ENCODE measurements at places on chromosomes 5 and 9.

DNA sequence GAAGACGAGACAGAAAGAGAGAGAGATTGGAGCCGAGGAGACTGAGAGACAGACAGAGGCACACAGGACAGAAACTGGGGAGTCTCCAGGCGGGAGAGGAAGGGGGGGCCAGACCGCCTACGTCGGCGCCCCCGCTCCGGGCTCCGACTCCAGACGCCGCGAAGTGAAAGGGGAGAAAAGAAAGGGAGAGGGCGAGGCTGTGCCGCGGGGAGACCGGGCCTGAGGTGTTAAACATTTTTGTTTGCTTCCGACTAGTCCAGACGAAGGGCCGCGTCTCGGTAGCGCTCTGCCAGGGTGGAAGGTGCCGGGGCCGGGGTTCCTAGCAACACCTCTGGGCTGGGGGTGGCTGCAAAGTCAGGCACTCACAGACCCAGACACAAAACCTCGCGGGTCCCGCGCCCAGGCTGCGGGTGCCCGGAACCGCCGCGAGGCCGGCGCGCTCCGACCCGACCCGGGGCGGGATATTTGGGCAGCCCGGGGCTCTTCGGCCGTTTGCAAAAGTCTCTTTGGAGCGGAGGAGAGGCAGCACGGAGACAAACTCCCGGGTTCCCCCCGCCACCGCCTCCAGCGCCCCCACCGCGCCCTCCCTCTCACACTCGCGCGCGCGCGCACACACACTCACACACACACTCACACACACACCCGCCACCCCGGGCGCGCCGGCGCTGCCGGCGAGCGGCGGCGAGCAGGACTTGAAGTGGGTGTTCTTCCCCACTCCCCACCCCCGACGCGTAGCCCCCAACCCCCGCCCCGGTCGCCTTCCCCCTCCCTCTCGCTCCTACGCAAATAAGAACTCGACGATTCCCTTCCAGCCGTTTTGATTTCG is 626 bp upstream of the FST start:
- no peak for DNase-seq

- DNase-seq, result no peak
Measured at GRCh38 chr5:1324719-1325190, 20.1 kb downstream of the CLPTM1L start.

DNA sequence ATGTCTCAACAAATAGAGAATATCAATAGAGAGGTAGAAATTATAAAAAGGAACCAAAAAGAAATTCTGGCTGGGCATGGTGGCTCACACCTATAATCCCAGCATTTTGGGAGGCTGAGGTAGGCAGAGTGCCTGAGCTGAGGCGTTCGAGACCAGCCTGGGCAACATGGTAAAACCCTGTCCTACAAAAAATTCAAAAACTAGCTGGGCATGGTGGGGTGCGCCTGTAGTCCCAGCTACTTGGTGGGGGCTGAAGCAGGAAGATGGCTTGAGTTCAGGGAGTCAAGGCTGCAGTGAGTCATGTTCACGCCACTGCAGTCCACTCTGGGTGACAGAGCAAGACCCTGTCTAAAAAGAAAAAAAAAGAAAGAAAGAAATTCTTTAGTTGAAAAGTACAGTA is 24.9 kb downstream of the IPPK start:
- no peak for DNase-seq

DNA sequence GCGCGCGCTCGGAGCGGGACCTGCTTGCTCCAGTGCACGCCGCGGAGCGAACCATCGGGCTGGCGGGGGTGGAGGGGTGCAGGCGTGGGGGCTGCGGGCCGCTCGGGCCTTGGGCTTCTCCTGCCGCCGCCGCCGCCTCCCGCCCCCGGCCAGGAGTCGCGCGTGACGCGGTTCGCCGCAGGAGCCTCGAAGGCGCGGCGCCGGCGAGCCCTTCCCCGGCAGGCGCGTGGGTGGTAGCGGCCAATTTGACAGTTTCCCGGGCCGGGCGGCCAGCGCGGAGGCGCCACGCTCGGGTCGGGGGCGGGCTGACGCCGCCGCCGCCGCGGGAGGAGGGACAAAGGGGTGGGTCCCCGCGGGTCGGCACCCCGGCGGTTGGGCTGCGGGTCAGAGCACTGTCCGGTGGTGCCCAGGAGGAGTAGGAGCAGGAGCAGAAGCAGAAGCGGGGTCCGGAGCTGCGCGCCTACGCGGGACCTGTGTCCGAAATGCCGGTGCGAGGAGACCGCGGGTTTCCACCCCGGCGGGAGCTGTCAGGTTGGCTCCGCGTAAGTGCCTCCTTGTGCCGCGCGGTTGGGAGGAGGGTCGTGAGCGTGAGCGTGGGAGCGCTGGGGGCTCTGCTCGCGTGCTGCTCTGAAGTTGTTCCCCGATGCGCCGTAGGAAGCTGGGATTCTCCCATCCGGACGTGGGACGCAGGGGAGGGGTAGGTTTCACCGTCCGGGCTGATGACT is at the start of gene TJP2:
TSS of gene TJP2 (plus strand) at position 387 of the 725 bp plus-strand sequence. CDS start at position 483, 96 bp downstream.
- no peak for DNase-seq

DNA sequence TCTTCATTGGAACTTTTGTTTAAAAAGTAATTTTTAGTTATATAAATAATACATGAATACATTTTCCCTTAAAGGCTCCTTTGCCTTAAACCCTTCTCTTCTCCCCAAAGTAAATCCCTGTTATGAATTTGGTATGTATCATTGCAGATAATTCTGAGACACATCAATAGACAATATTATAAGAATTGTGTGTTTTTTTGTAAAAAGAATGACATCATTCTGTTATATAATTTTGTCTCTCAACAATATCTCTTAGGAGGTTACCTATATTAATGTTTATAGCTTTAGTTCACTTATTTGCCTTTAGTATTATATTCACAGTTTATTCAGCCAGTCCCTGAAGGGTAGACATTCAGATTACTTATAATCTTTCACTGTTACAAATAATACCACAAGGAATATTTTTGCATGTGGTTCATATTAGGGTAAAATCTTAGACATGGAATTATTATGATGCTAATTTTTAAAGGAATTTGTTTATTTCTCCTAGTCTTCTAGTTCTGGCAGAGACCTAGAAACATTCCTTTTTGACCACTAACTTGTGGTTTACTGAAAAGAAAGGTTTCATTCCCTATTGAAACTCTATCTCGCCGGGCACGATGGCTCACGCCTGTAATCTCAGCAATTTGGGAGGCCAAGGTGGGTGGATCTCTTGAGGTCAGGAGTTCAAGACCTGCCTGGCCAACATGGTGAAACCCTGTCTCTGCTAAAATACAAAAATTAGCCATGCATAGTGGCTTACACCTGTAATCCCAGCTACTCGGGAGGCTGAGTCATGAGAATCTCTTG is 105.6 kb downstream of the KCTD16 start:
- DNase-seq, result no peak

DNA sequence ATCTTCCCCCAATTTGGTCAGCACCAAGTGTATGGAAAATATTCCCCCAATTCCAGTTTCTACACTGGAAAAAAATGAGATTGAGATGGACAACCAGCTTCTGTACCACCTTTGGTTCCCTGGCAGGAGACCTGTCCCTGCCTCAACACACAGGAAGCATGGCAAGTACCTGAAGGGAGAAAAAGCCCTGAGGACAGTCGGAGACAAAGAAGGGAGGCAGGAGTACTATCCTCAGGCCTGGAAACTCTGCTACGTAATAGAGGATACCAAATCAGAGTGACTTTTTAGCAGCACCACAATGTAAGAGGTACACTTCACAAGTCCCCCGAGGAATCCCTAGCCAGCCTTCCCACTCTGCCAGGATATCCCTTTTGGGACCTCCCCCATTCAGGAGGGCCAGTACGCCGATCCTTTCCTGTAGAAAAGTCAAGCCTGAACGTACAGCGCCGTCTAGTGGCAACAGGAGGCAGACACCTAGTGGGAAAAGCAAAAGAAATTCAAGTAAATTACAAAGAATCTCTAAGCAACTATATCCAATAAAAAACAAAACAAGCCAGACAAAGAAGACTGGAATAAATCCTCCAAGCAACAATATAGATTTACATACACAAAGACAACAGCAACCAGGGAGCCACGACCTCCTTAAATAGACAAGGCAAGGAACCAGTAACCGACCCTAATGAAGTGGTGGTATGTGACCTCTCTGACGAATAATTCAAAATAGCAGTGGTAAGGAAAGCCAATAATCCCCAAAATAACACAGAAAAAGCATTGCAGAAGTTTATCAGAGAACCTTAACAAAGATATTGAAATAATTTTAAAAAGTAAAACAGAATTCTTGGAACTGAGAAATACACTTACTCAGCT is 63.3 kb upstream of the SLCO6A1 start:
- DNase-seq, result no peak

- no peak for DNase-seq
Measured at GRCh38 chr5:140039561-140039960, 3.5 kb downstream of the NRG2 start.

- DNase-seq, result no peak
Measured at GRCh38 chr9:13267743-13268142, 11.7 kb downstream of the MPDZ start.

DNA sequence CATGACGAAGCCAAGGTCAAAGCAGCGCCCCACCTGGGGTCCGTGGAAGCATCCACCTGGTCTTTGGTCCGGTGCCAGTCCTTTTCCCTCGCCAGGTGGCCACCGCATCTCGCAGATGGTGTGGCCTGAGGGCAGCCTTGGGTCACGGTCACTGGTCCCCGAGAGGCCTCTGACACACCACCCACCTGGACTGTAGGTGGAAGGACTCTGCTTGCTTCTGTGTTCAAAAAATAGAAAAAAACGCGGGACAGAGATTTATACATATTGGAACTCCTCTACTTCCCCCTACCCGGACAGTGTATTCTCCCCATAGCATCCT is 466 bp upstream of the TTC39B start:
- DNase-seq, result no peak

GRCh38 chr9:20580673-20581072 is 41.6 kb downstream of the MLLT3 start:
- no peak for DNase-seq
